H9 (cell line): ENCODE measurements at places on chromosomes 6 and 20.

DNA sequence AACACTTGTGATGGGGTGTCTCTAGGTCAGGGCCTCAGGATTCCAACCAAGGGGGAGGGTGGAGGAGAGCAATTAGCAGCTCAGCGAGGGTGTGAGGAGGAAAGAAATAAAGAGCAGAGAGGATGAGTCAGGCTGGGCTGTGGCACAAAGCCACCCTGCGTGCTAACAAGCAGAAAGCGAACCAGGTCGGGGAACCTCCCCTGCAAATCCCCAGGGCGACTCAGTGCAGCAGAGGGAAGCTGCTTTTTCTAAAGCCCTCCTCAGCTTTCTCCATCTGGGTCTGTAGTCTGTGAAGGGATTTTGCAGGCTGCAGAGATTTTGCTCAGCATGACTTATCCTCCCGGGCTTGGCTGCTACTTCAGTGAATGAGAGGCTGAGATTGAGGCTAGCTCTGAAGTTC lies 6.6 kb upstream of the SPO11 start:
- peak; percentile 71 for DNase-seq

GRCh38 chr6:70079241-70079640 lies 212.9 kb downstream of the COL19A1 start:
- DNase-seq = no peak

- no peak for DNase-seq
These were observed 947.4 kb upstream of the CITED2 start for GRCh38 chr6:140321891-140322290.

DNA sequence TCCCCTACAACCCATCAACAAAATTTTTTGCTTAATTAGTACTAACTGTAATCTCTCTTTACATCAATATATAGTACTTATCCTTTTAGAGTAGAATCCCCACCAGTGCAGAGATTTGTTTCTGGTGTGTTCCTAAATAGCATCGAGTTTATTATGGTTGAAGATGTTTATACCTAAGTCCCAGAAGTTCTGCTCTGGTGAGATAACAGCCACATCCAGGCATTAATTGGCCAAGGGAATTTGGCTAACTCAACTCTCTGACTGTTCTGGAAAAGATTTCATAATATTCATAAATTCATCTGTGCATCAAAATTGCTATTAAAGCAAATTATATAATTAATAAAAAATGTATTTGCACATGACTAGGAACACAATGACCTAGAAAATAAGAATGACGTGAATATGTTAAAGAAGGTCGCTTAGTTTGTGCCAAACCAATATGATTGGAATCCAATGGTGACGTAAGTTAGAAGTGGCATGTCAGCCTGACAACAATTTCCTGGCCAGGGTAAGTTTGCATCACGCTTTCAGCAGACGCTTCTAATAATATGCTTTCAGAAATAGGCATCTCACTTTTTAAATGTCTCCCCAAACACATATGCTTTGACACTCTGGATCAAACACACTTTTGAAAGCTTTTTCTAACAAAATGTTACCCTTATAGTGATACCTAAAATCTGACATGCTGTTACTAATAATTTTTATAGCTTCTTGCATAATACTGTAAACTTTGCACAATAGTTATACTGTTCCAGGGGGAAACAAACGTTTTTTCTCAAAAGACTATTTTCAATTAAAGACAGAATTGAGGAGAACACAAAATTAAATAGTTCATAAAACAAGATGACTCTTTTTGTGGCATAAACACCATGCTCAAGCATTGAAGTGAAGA lies 236.7 kb downstream of the TENT5A start:
- DNase-seq = no peak

DNA sequence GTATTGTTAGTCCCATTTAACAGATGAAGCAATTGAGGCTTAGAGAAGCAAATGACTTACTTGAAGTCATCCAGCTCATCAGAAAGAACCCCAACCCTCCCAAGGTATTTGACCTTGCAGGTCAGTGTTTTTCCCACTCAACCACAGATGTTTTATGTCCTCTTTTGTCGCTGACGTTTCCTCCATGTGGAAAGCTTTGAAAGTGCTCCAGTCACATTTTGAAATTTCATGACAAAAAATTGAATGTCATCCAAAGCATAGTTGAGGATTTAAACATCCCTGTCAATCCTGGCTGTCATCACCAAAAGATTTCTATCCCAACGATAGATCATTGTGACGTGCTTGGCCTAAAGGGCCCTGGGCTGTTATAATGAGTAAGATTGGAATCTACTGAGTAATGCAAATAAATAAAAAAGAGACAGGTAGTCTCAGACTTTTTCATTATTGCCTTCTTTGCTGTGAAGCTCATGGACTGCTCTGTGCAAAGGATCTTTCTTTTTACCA lies 102.7 kb downstream of the TSHZ2 start:
- no peak for DNase-seq

- DNase-seq = peak; percentile 93
These were observed 26.1 kb downstream of the DIDO1 start for GRCh38 chr20:62900052-62900691.

DNA sequence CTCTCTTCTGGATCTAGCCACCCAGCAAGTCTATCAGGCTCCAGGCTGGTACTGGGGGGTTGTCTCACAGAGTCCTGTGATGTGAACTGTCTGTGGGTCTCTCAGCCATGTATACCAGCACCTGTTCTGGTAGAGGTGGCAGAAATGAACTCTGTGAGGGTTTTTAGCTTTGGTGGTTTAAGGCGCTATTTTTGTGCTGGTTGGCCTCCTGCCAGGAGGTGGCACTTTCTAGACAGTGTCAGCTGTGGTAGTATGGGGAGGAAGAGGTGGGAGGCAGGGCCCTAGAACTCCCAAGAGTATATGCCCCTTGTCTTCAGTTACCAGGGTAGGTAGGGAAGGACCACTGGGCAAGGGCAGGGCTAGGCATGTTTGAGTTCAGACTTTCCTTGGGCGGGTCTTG lies 75.8 kb downstream of the SNAP91 start:
- peak; percentile 29 for DNase-seq

DNA sequence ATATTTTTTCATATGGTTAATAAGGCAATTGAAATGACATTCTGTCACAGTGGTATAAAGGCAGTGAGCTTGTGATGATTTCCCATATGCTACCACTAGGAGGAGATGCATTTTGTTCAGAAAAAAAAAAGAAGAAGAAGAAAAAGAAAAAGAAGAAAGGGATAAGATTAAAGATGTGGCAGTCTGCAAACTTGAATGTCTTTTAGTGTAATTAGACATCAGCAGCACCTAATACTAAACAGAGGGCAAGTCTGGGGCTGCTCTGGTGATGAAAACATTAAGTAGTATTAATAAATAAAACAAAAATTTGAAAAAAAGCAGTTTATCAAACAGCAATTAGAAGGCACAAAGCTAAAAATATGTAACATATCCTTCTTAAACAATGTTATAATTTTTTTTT lies 95.4 kb upstream of the DEFB112 start:
- no peak for DNase-seq

GRCh38 chr6:37485291-37485702 lies 14.4 kb downstream of the CCDC167 start:
- DNase-seq = peak; percentile 56

DNA sequence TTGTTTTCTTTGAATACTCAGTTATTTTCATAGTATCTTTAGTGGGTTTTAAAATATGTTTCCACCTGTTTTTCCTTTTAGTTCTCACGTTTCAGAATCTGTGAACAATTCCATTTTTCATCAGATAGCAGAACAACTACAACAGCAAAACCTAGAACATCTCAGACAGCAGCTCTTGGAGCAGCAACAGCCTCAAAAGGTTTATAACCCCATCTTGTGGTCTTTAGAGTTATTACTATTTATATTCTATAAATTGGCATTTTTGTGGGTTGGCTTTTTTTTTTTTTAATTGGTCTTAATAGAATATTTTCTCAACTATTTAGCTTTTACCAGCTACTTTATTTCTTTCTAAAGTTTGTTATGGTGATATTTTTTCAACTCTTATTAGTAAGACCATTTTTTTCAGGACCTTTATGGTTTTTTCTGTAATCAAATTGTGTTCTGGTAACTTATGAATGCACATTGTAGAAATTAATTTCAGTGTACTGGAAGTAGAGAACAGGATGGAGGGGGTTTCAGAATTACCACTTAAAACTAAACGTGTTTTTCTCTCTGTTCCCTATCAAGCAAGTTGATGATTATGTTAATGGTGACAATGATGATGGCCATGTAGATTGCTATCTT lies 72.2 kb downstream of the SCAF8 start:
- no peak for DNase-seq

- peak; percentile 14 for DNase-seq
These were observed 35.6 kb upstream of the TMEM181 start for GRCh38 chr6:158524311-158524710.

GRCh38 chr20:10949930-10950783 lies 276.4 kb upstream of the JAG1 start:
- no peak for DNase-seq

- no peak for DNase-seq
These were observed 182.4 kb downstream of the TSHZ2 start for GRCh38 chr20:53154540-53154939.

GRCh38 chr6:71531006-71531405 lies 242.4 kb downstream of the OGFRL1 start:
- DNase-seq = no peak

GRCh38 chr6:146598772-146599405 lies at the start of gene ADGB:
Gene ADGB (plus strand): TSS chr6:146598972. CDS start chr6:146599041, 69 bp downstream.
- DNase-seq = peak; percentile 88

DNA sequence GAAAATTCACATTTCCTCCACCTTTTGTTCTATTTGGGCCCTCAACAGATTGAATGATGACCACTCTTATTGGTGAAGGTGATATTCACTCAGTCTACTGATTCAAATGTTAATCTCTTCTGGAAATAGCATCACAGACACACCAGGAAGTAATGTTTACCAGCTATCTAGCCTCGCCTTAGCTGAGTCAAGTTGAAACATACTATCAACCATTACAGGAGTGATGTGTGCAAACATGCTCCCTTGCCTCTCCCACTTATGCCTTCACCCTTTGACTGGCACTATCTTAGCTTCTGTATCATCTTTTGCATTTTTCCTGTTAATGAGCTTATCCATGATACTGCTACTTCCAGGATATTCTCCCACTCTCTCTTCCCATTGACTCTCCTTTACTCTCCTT lies 191.9 kb downstream of the CENPW start:
- DNase-seq = no peak

- DNase-seq = no peak
These were observed 51.4 kb downstream of the SRC start for GRCh38 chr20:37397076-37397953.

DNA sequence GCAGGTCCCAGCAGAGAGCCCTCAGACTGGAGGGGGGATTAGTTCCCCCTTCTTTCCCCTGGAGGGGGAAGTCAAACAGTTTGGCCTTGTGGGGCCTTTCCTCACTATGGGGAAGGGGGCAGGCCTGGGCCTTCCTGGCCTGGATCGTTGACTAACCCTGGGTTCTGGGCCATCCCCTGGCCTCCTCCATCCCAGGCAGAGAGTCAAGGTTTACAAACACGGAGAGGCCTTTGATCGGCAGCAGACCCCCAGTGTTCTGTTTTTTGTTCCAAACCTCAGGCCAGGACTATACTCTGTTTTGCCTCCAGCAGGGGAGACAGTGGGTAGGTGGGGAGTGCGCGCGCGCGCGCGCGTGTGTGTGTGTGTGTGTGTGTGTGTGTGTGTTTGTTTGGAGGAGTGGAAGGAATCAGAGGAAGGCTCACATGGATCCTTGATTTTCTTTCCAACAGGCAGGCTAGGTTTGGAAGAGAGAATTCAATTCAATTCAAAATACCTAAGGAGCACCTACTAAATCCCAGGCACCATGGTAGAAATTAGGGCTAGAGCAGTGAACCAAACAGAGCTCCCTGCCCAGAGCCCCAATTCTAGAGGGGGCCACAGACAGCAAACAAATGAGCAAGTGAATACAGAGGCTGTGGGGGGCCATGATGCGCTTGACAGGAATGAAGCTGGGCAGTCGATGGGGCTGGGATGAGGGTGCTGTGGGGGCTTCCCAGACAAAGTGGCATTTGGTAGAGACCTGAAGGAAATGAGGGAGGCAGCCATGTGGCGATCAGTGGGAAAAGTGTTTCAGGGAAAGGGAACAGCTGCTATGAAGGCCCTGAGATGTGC lies 14.8 kb downstream of the TP53RK start:
- DNase-seq = no peak

- no peak for DNase-seq
These were observed 11.6 kb downstream of the CST3 start for GRCh38 chr20:23626040-23626620.

DNA sequence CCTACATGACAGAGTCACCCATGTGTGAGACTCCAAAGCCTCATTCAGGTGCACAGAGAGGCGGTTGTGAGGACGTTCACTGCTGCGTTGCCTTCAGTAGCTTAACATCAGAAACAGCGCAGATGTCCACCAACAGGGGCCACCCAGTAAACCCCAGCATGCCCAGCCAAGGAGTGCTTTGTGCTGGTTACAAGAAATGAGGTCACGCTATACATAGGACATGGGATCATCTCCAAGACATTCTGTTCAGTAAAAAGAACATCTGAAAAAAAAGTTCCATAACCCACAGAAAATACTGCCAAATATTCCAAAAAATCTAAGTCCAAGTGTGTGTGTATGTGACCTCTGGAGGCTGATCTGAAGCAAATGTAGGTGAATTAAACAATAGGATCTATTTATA lies 16.0 kb downstream of the SLC52A3 start:
- no peak for DNase-seq

- no peak for DNase-seq
These were observed 51.9 kb downstream of the HIVEP2 start for GRCh38 chr6:142893088-142893487.

- no peak for DNase-seq
These were observed 371.2 kb downstream of the PREX1 start for GRCh38 chr20:48456366-48457192.
